ENCODE measurements at places on chromosomes 5 and 9.

DNA sequence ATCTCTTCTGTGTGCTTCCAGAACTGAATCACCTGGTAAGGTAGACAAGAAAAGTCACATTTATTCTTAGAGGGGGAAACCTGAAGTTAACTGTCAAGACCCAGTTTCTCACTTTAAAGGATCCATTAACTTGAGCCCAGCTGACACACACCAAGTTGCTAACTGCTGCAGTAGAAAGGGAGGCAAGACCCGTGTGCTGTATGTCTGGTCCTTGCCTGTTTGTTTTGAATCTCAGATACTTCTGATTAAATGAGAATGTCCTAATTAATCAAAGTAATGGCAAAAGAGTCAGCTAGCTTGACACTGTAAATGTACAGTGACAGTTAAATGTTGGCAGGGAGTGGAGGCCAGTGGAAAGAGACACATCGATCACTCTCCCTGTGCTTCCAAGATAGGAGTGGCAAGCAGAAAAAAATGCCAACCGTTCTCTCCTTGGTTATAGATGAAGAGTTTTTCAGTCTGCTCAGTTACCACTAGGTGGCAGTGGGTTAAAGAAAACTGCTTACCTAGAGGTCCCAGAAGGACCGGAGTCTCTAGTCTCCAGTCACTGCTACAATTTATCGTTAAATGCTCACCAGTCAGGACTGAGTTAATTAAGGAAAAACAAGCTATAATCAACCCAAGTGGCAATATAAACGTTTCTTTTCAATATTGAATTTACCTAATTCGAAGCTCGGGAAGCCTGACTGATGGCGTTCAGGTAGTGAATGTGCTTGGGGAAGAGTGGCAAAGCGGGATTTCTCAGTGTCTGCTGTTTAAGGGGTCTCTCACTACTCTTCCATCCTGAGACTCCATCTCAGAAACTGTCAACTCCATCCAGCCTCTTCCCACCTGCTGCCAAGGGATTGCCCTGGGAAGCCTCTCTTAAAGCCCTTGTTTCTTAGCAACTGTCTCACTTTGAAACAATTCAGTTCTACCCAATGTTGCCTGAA lies 18.4 kb downstream of the LSM11 start:
- peak; percentile 3 for DNase-seq

DNA sequence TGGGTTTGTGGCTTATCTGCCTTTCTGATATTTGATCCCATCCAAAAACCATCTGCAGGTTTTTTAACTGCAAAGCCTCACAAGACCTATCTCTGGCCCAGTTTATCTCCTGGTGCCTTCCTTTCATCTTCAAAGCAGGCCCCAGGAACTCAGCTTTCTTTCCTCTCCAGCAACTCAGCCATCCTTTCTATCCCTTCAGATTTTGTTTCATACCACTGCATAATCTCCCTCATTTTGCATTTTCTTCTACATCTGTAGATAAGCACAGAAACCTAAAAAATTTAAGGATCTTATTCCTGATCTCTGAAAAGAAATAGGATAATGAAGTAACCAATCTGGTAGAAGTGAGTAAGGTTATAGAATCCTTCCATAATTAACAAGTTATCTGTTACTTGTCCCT lies 19.5 kb upstream of the ERCC6L2 start:
- no peak for DNase-seq

GRCh38 chr9:92292338-92293074 lies 991 bp downstream of the IARS1 start:
- DNase-seq = no peak

- DNase-seq = no peak
Observed at GRCh38 chr5:151005950-151006576, 14.3 kb upstream of the GPX3 start.

- peak; percentile 14 for DNase-seq
Observed at GRCh38 chr5:112551419-112552032, 132.4 kb upstream of the EPB41L4A start.
